RCC 7860 (cell line): ENCODE measurements at places on chromosomes 4 and X.

- DNase-seq: no peak
These were observed 8.3 kb downstream of the SLBP start for GRCh38 chr4:1703867-1704266.

DNA sequence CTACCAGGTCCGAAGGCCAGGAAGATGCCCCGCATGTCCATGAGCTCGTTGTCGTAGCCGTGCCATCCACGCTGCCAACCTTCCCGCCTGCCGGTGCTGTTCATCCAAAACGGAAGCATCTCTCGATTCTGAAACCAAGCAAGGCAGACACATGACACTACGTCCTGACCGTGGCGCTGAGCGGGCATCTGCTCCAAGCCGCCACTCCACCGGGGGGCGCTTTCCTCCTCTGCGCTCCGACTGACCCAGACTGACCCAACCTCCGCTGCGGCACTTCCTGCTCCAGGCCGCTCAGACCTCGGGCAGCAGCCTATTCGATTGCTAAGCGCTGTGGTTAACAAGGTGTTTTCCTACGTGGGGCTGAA, 120.5 kb downstream of the ENPP6 start:
- DNase-seq: no peak

GRCh38 chr4:1170976-1171310, 1.4 kb downstream of the SPON2 start:
- DNase-seq: no peak

GRCh38 chr4:94715726-94716125, 42.0 kb upstream of the BMPR1B start:
- no peak for DNase-seq
